ENCODE measurements at places on chromosomes 5 and 9.

- DNase-seq, result no peak
Observed at GRCh38 chr9:114179516-114179915, 24.2 kb downstream of the COL27A1 start.

- no peak for DNase-seq
Observed at GRCh38 chr5:123783421-123783820, 271.4 kb downstream of the CSNK1G3 start.

GRCh38 chr9:72255569-72255968 is 106.3 kb downstream of the GDA start:
- no peak for DNase-seq

- no peak for DNase-seq
Observed at GRCh38 chr5:16869821-16870796, 66.0 kb downstream of the MYO10 start.

DNA sequence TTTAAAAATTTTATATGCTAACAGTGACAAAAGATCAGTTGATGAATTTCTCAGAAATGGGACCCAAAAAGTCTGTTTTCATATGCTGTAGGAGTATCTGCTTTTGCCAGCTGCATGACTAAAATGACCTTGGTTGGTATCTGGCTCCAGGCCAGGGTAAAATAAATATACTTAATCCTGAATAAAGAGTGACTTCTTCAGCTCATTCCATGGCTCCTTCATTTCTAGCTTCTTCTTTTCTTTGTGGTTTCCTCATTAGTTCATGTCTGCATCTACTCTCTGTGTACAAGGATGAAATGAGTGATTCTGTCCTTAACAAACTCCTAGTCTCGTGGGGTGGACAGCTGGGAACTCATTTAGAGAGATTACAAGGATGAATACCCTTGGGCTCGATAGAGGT is 36.0 kb downstream of the RCL1 start:
- DNase-seq, result no peak

DNA sequence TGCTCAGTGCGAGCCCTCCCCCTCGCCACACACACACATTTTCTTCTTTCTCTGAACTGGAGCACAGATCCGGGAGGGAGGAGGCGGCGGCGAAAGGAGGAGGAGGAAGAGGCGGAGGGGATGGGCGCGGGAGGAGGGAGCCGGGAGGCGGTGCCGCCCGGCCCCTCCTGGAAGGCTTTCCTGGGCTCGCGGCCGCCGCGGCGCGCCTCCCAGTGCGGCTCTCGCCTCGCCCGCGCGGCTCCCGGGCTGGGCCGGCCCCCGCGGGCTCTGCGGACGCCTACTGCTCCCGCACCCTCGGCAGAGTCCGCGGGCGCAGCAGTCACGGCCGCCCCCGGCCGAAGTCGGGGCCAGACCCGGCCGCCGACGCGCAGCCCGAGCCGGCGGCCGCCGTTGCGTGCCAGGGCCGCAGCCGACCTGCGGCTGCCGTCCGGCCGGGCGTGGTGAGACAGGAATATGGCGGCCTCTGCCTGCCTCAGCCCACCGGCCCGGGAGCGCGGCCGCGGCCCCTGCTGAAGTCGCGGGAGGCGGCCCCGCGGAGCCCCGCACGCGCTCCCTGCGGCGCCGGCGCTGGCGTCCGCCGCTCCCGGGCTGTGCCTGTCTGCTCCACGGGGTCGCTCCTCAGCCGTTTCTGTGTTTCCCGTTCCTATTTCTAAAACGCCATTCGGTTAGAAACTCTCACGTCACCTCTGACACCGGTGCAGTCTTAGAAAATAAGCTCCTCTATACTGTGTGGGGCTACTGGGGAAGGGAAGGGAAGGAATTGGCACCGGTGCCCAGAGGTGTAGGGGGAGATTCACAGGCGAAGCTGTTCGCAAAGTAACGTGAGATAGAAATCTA is 500 bp upstream of the GNAQ start:
- peak; percentile 54 for DNase-seq

- DNase-seq, result no peak
Observed at GRCh38 chr5:142425286-142426065, 100.7 kb upstream of the SPRY4 start.

- no peak for DNase-seq
Observed at GRCh38 chr5:91269198-91269597, 113.9 kb downstream of the ARRDC3 start.

- no peak for DNase-seq
Observed at GRCh38 chr5:56757077-56757476, 58.3 kb upstream of the MAP3K1 start.

GRCh38 chr5:40653221-40654022 is 26.3 kb upstream of the PTGER4 start:
- no peak for DNase-seq

- DNase-seq, result no peak
Observed at GRCh38 chr5:100574716-100575115, 39.5 kb downstream of the FAM174A start.

GRCh38 chr9:6443661-6444060 is 30.7 kb downstream of the UHRF2 start:
- no peak for DNase-seq

DNA sequence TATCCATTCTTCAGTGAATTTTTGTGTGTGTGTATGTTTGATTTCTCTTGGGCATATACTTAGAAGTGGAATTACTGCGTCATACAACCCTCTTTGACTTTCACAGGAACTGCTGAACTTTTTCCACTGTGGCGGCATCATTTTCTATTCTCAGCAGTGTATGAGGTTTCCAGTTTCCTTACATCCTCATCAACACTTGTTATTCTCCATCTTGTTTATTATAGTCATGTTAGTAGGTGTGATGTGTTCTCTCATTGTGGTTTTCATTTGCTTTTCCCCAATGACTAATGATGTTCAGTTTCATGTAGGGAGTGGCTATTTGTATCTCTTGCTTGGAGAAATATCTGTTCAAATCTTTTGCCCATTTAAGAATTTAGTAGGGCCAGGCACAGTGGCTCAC is 2.6 kb downstream of the ZNF79 start:
- DNase-seq, result no peak

GRCh38 chr5:62974623-62975022 is 396.0 kb downstream of the LRRC70 start:
- no peak for DNase-seq

- no peak for DNase-seq
Observed at GRCh38 chr9:94813379-94813778, 86.9 kb downstream of the AOPEP start.

GRCh38 chr5:87398981-87399614 is 13.6 kb downstream of the CCNH start:
- no peak for DNase-seq

DNA sequence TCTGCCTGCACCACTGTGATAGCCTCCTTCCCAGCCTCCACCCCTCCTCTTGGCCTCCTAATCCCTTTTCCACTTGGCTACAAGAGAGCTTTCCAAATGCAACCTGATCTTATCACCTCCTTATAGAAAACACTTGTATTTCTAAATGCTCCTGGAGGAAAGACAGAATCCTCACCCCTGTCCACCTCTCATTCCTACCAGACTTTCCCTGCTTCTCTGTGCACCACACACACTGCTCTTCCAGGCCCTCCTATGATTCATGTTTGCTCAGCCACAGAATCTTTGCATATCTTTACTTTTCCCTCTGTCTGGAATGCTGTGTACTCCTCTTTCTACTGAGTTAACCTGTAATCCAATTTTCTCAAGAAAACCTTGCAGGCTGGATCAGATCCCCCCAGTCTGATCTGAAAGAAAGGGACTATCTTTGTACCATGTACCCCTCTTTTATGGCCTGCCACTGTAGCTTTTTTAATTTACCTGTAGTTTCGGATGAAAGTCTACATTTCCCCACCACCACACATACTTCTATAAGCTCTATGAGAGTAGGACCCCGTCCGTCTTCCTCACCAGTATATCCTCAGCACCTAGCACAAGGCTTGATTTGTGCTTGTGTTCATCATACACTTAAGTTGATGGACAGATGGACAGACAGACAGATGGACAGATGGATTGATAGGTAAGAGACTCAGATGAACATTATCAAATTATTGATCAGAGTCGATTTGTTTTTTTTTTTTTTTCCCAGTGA is 95.3 kb downstream of the GALNT10 start:
- DNase-seq, result no peak

DNA sequence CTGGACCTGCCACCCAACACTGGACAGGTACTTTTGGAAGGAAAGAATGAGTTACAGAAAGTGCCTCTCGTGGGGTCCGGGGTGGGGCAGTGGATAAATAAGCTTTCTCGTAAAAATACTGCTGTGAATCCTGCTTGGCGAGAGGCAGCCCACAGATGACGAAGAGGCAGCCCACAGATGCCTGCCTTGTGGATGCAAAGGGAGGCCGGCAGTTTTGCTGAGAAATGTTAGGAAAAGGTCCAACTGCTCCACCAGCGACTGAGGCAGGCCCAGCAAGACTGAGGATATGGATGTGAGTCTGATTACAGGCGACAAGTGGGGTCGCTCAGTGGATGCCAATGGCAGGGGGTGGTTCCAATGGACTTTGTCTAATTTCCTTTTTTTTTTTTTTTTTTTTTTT is 79.1 kb upstream of the PPP1R26 start:
- no peak for DNase-seq

- no peak for DNase-seq
Observed at GRCh38 chr5:56496581-56497063, 263.5 kb upstream of the ANKRD55 start.

GRCh38 chr9:31848505-31849285 is 535.7 kb upstream of the ACO1 start:
- no peak for DNase-seq

GRCh38 chr5:169566202-169566601 is 17.4 kb upstream of the SPDL1 start:
- DNase-seq, result no peak

- DNase-seq, result no peak
Observed at GRCh38 chr5:107576155-107576554, 94.6 kb downstream of the EFNA5 start.

- no peak for DNase-seq
Observed at GRCh38 chr5:53463909-53464621, 16.4 kb upstream of the FST start.

GRCh38 chr5:88389338-88390095 is 120.9 kb upstream of the TMEM161B start:
- no peak for DNase-seq

GRCh38 chr5:143581147-143581546 is 177.7 kb upstream of the NR3C1 start:
- no peak for DNase-seq

- DNase-seq, result no peak
Observed at GRCh38 chr9:33092634-33093033, 16.2 kb upstream of the SMU1 start.

GRCh38 chr5:132410451-132411303 is 41.2 kb downstream of the SLC22A5 start:
- DNase-seq, result peak; percentile 61

DNA sequence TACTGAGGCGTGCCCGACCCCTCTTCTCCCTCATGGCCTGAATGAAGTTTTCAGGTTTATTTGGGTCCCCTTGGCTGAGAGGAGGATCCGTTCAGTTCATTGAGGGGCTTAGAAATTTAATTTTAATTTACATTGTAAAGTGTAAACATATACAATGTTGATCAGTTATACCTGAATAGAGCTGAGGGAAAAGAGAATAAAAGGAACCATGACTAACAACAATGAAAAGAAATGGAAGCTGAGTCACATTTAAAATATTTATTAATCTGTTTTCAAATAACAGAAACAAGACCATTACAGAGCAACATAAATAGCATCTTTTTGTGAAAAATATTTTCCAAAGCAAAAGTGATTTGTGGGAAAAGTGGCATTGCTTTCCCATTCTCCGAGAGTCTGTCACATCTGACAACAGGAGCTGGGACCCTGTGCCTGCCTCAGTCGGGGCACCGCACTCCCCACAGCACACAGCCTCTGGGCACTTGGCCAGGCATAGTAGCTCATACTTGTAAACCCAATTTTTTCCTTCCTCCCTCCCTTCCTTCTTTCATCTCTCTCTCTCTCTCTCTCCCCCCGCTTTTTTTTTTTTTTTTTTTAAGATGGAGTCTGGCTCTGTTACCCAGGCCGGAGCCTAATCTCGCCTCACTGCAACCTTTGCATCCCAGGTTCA is 28.7 kb downstream of the PROP1 start:
- no peak for DNase-seq

- DNase-seq, result no peak
Observed at GRCh38 chr5:59099270-59099994, 516.6 kb downstream of the RAB3C start.

- DNase-seq, result no peak
Observed at GRCh38 chr9:117858561-117858960, 154.4 kb downstream of the TLR4 start.

DNA sequence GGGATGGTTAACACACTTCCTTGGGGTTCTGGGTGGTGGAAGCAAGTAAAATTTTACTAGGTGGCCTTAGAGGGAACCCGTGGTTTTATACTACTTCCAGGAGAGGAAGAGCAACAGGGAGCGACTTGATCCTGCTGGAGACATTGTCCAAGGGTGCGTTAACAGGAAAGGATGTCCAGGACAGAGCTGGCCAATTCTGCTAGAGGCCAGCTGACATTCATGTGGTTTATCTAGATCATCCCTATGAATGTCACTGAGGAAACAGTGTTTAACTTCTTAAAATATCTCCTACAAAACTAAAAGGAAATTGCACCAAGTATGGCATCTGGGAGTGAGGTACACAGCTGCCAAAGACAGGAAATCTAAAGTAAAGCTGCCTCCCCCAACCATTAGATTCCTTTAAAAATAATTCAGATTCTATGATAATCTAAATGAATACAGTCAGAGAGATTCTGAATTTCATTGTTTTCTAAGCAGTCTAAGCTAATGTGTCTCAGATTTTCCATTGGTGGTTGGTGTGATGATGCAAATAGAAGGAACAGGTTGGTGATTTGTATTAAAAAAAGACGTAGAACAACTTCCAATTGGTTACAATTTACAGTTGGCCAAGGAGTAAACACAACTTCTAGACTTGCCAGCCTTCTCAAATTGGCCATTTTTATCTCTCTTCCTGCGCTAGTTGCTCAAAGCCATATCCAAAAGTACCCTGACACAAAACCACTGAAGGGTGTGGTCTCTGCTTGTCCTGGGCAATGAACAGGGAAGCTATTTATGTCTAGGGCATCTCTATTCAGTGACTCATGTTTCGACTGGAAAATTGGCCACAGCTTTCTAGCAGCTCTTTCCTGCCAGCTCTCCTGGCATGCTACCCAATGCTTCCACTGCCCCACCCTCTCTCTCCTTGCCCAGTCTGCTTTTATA is 574.7 kb upstream of the MEF2C start:
- no peak for DNase-seq

DNA sequence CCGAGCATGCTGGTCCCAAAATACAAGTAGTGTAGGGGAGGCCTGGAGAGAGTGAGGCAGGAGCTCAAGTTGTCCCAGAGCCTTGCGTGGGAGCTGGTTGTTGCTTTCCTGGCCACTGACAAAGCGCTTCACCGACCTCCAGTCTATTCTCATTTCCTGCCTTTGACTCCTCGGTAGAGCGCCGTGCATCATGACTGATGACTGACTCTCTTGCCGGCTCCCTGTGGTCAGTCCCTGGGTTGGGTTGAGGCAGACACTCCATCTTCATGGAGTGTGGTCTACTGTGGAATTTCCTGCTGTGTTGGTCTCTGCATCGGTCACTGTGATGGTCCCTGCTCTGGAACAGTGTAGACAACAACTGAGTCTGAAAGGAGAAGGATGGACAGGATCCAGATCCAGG is 175.1 kb upstream of the S1PR3 start:
- no peak for DNase-seq

Measured in stimulated activated CD8-positive, alpha-beta memory T cell treated with anti-CD3 and anti-CD28 coated beads, Interleukin-4, amount 100 ng/mL, for 1 hour (primary cell).